ENCODE measurements at places on chromosomes 2 and 18. TPM values are rescaled to one million over a fixed set of nuclear protein-coding genes. Genes with fewer than 3 reads are reported as not detected.
A peak's percentile ranks its signal among the peaks of the same experiment; 100 is the strongest.

Gene MREG
- 2.6 TPM for polyA plus RNA-seq

Gene DIPK1C
- polyA plus RNA-seq = 2.3 TPM

Gene CLEC4F
- polyA plus RNA-seq = not detected

Gene PAX8
- polyA plus RNA-seq = 0.28 TPM

Gene KCNS3
- polyA plus RNA-seq = 7.6 TPM

DNA sequence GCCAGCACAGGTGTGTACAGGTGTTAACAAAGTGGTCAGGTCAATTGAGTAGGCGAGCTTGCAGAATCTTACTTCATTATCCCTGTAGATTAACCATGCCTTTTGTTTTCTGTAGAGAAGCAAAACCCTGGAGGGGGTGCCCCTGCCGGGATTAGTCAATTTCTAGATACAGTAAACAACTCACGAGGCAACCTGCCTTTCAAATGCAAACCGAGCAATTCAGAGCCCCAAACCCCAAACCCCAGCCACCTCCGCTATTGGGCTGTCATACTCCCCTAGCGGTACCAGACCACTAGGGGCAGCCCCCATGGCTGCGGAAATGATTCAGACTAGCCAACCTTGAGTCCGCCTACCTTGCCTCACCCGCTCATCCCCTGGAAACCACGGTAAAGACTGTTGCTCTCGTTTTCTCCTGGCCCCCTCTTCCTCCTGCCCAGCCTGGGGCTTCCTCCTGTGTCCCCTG is 61.4 kb upstream of the KIF5C start:
- no peak overlapping the region for H3K4me3 ChIP-seq
- peaks cover 27% of the 10 kb centered on the region for H3K4me1 ChIP-seq
- DNase-seq = peak; percentile 28
- no peak overlapping the region for H3K27ac ChIP-seq
- H3K36me3 ChIP-seq = no peaks in the 10 kb centered on the region

DNA sequence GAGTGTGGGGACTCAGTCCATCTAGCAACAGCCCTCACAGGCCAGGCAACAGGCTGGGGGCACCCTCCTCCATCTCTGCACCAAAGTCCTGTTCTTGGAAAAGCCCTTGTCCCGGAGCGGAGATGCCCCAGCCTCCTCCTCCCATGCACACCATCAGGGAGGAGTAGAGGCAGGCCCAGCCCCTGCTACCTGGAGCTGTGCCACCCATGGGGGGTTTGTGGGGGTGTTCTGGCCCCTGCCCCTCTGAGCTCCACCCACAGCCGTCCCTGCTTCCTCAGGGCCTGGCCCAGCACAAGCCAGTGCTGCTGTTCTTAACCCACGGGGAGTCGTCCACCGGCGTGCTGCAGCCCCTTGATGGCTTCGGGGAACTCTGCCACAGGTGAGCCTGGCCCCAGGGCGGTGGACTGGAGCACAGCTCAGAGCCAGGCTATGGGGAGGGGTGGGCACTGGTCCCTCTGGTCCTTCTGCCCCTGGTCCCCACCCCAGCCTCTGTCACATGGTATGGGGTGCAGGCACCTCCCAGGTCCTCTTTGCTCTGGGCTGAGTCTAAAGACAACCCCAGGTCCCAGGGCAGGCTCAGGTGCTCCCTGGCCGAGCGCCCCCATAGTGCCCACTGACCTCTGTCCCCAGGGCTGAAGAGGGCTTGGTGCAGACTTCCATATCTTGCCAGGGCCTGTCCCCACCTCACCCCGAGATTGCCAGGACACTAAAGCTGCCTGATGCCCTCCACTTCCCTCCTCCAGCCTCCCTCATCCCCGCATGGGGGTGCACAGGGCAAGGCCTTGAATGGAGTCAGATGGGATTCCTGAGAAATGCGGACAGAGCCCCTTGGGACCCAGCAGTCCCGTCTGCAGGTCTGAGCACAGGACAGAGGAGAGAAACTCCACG is 2.7 kb downstream of the AGXT start:
- no peak overlapping the region for H3K4me3 ChIP-seq
- no peak overlapping the region for H3K27ac ChIP-seq
- H3K27me3 ChIP-seq = no peaks in the 10 kb centered on the region
- H3K4me1 ChIP-seq = no peaks in the 10 kb centered on the region
- no peaks in the 10 kb centered on the region for H3K36me3 ChIP-seq
- peak; percentile 1 for DNase-seq

DNA sequence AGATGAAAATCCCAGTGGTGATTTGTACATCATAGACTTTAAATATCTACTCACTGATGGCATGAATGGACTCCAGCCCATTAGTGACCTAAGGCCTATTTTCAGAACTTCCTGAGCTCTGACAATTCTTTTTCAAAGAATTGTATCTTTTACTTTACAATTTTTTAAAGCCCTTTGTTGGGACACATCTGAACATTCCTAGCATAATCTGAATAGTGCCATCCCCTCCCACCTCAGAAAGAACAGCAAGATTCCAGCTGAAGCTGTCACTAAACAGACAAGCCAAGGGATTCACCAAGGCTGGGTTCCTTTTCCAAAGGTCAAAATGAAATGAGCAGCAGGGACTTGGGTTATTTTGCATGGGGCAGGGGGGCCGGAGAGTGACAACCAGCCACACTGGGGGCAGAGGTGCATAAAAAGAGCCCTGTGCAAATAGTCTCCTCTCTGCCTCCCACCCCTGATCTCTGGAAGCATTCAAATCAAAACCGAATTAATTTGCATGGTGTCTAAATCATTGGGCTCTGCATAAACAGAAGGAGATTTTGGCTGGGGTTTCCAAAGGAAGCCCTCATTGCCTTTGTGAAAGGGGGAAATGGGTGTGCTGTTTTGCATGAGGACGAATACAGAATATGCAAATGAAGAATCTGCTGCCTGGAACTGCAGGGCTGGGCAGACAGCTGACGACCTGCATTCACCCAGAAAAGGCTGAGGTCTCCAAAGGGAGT is 17.2 kb downstream of the EPHA4 start:
- H3K27ac ChIP-seq = no peak overlapping the region
- no peak for DNase-seq
- H3K4me1 ChIP-seq = peaks cover 25% of the 10 kb centered on the region
- no peak overlapping the region for H3K4me3 ChIP-seq
- H3K27me3 ChIP-seq = no peaks in the 10 kb centered on the region

GRCh38 chr2:38105922-38106321 is 30.0 kb upstream of the CYP1B1 start:
- no peak overlapping the region for H3K4me3 ChIP-seq
- no peaks in the 10 kb centered on the region for H3K36me3 ChIP-seq
- no peak for DNase-seq
- H3K4me1 ChIP-seq = peaks cover 5% of the 10 kb centered on the region
- H3K27me3 ChIP-seq = peaks cover 2% of the 10 kb centered on the region

- H3K27ac ChIP-seq = no peak overlapping the region
- peak overlapping the region; percentile 40 for H3K4me3 ChIP-seq
- peaks cover 76% of the 10 kb centered on the region for H3K27me3 ChIP-seq
- H3K36me3 ChIP-seq = no peaks in the 10 kb centered on the region
Measured at GRCh38 chr18:59264651-59265245, 8.5 kb downstream of the RAX start.

DNA sequence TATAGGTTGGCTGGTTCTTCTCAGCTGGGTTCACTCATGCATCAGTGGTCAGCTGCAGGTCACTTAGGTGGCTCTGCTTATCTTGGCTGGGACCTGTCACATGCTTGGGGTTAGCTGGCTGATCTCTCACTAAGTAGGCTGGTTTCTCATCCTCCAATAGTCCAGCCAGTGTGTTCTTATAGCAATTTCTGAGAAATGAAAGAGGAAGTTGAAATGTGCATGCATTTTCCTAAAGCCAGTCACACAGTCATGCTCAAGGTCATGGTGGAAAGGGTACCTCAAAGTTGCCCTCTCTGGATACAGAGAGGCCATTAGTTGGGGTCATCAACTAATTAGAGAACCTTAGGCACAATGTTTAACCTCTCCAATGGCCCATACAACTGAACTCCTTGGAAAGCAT is 64.4 kb downstream of the KLHL29 start:
- no peaks in the 10 kb centered on the region for H3K27me3 ChIP-seq
- H3K27ac ChIP-seq = no peak overlapping the region
- no peak for DNase-seq
- no peak overlapping the region for H3K4me3 ChIP-seq

- peaks cover 8% of the 10 kb centered on the region for H3K4me1 ChIP-seq
- peak overlapping the region; percentile 86 for H3K27ac ChIP-seq
- H3K36me3 ChIP-seq = peaks cover 23% of the 10 kb centered on the region
- DNase-seq = peak; percentile 30
Measured at GRCh38 chr2:112542984-112543661, 858 bp downstream of the POLR1B start.

DNA sequence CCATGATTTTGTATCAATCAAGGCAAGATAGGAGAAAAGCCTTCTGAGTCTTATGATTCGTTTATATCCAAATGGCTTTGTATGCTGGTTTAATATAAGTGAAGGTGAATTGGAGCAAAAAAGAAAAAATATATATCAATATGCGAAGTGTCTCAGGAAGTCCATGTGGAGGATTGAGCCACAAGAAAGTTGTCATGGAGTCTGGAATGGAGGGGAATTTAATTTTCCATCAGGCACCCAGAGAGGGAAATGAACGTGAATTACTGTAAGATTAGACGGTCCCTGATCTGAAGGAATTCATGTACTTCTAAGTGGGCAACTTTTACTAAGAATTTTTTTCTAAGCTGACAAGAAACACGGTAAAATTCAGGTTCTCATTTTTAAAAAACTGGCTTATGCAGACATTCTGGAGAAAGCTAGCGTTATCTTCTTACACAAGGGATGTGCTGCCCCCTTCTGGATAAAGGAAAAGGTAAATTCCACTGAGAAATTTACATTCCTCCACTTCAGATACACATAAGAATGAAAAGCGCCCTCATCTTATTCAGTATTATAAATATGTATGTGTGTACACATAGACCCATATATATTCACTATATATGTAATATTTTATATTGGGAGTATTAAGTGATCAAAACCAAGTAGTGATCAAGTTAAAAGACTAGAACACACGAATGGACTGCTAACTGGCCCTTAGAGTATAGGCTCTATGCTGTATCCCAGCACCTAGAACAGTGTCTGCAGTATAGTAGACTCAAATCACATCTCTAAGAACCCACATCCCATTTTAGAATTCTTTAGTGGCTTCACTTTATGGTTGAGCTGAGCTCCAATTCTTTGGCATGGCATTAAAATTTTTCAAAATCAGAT is 289.0 kb upstream of the TFPI start:
- no peak overlapping the region for H3K27ac ChIP-seq
- no peak for DNase-seq
- no peaks in the 10 kb centered on the region for H3K27me3 ChIP-seq
- H3K36me3 ChIP-seq = no peaks in the 10 kb centered on the region
- no peak overlapping the region for H3K4me3 ChIP-seq

DNA sequence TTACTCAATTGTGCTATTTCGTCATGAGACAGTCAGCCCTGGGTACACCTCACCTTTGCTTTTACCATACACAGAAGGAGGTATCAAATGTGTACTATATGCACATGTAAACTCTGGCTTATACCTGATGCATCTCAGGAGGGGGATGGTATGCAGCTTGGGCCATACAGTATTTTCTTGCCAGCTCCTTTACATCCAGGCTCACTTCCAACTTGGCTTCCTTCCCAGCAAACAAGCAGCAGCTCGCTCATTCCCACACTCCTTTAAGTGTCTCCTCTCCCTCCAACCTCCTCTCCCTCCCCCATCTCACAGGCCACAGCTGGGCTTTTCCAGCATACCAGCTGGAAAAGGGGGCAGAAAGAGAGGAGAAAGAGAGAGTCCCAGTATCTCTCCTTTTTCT is 9.6 kb downstream of the MARCHF4 start:
- no peak overlapping the region for H3K4me3 ChIP-seq

- H3K27me3 ChIP-seq = no peaks in the 10 kb centered on the region
- H3K4me3 ChIP-seq = no peak overlapping the region
- peaks cover 11% of the 10 kb centered on the region for H3K4me1 ChIP-seq
- no peaks in the 10 kb centered on the region for H3K36me3 ChIP-seq
Measured at GRCh38 chr2:31415421-31415820, 879 bp upstream of the XDH start.

- H3K27me3 ChIP-seq = no peaks in the 10 kb centered on the region
- H3K4me3 ChIP-seq = no peak overlapping the region
- no peak for DNase-seq
Measured at GRCh38 chr2:160200921-160201320, 849 bp upstream of the ITGB6 start.

DNA sequence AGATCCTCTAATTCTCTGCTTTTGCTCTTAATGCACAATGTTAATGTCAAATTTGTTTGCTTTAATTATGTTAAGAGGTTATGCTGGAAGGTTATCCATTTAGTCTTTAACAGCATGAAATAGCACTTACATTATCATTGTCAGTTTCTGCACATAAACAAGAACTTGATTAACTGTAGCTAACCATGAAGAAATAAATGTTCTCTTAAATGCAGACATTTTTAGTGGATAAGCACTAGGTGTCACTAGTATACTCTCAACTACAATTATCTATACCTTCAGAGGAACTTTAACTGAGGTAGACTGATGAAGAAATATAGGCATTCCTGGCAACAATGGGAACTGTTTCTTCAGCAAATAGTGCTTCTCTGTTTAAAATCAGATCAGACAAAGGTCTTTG is 178.8 kb upstream of the CHST9 start:
- no peak overlapping the region for H3K4me3 ChIP-seq
- H3K27me3 ChIP-seq = no peaks in the 10 kb centered on the region
- H3K4me1 ChIP-seq = no peaks in the 10 kb centered on the region
- no peak overlapping the region for H3K27ac ChIP-seq
- DNase-seq = peak; percentile 27

DNA sequence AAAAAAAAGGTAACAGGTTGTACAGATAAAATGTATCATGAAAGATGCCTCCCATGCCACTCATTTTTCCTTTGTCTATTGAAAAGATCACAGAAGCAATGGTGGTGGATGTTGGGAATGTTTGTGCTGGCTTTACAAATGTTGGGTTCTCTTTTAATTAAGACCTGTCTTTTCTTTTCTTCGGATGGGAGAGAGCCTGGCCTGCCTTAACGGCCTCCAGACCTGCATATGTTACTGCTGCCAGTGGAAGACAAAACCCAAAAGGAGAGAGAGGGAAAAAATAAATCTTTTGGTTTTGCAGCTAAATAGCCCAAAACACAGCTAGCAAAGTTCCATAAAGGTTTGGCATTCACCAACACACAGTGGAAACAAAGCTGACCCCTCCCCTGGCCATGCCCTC is 50.5 kb upstream of the FZD7 start:
- H3K4me3 ChIP-seq = no peak overlapping the region
- DNase-seq = no peak
- H3K27ac ChIP-seq = no peak overlapping the region
- H3K36me3 ChIP-seq = no peaks in the 10 kb centered on the region
- H3K27me3 ChIP-seq = no peaks in the 10 kb centered on the region
- peaks cover 14% of the 10 kb centered on the region for H3K4me1 ChIP-seq

GRCh38 chr2:46002507-46002883 is 294.7 kb upstream of the EPAS1 start:
- H3K4me1 ChIP-seq = no peaks in the 10 kb centered on the region
- H3K4me3 ChIP-seq = no peak overlapping the region
- DNase-seq = no peak
- H3K36me3 ChIP-seq = peaks cover 40% of the 10 kb centered on the region
- no peaks in the 10 kb centered on the region for H3K27me3 ChIP-seq

DNA sequence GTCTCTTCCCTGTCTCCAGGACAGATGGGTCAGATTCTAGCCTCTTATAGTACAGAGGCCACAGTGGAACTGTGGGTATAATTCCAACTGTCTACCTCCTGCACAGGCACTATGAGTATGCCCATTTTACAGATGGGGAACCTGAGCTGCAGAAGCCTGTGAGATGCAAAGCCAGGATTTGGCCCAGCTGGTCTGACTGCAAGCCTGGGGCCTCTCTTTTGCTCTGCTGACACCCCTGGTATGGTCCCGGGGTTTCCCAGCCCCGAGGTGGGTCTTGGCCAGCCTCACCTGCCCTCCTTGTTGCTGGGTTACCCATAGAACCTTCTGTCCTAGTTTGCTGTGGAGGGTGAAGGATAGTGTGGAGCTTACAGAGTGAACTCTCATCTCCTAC is 9.8 kb downstream of the HS6ST1 start:
- no peak overlapping the region for H3K4me3 ChIP-seq
- H3K27me3 ChIP-seq = no peaks in the 10 kb centered on the region
- peaks cover 6% of the 10 kb centered on the region for H3K36me3 ChIP-seq
